MCF 10A (cell line): ENCODE measurements at places on chromosomes 13 and 19. TPM values are rescaled to one million over a fixed set of nuclear protein-coding genes. Genes with fewer than 3 reads are reported as not detected.

BLVRB gene
- total RNA-seq, result 44.0 and 68.7 TPM in 2 replicates

DPY19L3 gene
- total RNA-seq, result 37.6 and 43.8 TPM in 2 replicates

SPACA6 gene
- 13.1 and 18.1 TPM in 2 replicates for total RNA-seq

PRR19 gene
- total RNA-seq, result 0.30 and 0.64 TPM in 2 replicates

GADD45B gene
- 28.0 and 53.8 TPM in 2 replicates for total RNA-seq

DMKN gene
- total RNA-seq, result 86.2 and 90.7 TPM in 2 replicates

NAPSA gene
- total RNA-seq, result 0.49 and 0.51 TPM in 2 replicates

GRCh38 chr19:27709496-27709895 lies 1503.5 kb downstream of the UQCRFS1 start:
- DNase-seq, result no peak

GRCh38 chr13:76542176-76542575 lies 344.0 kb downstream of the KCTD12 start:
- no peak for DNase-seq

DNA sequence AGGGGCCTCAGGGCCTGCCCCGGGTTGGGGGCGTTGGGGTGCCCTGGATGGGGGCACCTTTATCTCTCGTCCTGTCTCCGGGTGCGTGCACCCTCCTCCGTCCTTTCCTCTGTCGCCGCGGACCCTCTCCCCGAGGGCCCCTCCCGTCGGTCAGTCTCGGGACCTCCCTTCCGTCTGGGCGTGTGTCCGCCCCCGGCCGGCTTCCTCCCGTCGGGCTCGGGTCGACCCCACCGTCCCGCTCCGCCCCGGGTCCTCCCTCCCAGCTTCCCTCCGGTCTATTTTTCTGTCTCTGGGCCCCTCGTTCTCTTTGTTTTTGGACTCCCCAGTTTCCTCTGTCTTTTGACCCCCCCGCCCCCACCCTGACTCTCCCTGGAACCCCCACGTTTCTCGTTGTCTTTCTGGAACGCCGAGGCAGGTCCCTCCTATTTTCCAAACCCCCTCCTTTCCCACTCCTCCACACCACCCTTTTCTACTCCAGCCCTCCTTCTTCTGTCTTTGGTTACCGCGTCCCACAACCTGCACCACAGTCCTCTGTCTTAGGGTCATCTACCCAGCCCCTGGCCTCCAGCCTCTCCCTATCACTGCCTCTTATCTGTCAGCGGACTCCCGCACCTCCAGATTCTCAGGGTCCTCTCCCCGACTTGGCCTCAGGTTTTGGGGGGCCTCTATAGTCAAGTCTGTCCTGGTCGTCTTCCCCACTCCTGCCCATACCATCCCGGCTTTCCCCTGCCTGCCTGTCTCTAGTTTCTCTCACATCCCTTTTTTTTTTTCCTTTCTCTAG lies 757 bp downstream of the EGLN2 start:
- DNase-seq, result no peak

- DNase-seq, result no peak
These were observed 77.4 kb upstream of the FARP1 start for GRCh38 chr13:98065468-98065867.

DNA sequence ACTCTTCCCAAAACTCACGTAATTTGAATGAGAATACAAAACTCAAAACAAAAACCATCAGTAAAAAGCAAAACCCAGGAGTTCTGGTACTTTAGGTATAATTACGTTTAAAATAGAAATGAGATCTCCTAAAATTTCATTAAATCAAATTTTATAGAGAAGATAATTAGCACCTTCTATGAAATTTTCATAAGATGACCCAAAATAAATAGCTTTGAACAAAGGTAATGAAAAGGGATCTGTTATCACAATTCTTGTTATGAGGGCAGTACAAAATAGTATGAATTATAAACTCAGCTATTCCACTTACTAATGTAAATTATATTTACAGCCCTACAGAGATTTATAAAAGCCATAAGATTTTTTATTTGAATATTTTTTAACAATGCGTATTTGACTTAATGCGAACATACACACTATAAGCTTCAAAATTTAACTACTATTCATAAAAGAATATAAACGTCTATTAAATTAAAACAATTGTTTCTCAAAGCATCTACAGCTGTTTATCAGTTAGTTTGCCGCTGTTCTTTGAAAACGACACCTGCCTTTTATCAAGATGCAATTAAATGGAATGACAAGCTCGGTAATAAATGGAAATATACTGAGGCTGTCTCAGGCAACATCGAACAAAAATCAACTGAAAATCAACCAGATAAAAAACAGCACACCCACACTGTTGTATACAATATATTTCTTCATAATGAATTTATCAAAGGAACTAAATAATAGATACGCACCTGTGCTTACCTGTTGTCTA lies 63.8 kb downstream of the KCNRG start:
- DNase-seq, result peak; percentile 30

DNA sequence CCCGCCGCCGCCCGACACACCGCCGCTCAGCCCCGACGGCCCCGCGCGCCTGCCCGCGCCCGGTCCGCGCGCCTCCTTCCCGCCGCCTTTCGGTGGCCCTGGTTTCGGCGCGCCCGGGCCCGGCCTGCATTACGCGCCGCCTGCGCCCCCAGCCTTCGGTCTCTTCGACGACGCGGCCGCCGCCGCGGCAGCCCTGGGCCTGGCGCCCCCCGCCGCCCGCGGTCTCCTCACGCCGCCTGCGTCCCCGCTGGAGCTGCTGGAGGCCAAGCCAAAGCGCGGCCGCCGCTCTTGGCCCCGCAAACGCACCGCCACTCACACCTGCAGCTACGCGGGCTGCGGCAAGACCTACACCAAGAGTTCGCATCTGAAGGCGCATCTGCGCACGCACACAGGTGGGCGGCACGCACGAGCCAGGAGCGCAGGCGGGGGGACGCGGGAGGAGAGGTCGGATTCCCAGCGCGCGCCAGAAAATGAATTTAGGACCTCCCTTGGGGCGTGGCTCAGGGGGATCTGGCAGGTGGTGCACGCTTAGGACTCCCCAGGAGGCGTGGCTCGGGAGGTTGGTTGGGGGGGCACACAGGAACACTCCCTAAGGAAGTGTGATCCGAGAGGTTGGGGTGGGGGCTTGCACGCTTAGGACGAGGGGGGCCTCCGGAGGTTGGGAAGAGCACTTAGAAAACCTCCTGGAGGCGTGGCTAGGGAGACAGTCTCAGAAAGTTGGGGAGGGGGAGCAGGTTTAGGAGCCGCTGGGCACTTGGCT lies 1.2 kb downstream of the KLF2 start:
- no peak for DNase-seq

DNA sequence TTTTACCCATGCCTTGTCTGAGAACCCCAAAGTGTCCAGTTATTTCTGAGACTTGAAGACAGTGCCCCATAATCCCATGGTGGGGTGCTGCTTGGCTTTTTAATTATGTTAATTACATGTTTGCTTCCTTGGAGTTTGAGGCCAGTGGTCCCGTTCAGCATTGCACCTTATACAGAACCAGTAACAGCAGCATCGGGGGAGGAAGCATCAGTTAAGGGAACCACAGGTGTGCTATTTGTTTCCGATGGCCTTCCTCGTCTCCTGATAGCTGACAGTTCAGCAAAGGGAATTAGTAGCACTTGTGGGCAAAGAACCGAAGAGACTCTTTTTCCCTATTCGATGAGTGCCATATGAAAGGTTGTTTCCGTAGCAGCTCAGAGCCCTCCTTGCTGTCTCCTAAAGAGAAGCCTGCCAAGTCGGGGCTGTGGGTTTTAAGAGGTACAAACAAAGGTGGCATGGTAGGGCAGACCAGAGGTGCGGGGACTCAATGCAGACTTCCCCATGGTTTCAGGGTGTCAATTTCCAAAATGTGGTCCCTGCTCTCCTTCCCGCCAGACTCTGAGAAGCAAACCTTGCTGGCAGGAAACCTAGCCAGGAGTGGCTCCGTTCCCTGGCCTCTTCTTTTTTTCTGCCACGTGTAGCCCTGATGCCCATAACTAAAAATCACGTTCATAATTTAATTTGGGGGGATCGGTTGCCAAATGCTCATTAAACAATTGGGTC lies 225.2 kb upstream of the TSHZ3 start:
- DNase-seq, result no peak

DNA sequence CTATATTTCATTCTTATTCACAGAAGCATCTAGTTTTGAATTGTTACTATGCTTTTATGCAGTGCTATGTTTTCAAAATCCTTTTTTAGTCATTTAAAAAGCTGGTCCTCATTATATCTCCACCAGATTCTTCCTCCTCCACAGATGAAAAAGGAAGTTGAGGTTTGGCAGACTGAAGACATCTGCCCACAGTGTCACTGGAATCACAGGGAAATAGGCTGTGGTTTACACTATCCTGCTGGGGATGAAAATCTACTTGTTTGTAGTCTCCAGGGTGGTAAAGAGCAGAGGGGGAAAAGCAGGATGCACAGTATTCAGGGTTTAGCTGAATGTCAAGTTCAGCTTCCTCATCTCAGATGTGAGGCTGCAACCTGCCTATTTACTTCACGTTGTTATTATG lies 351.2 kb downstream of the DNAJC15 start:
- DNase-seq, result no peak

- peak; percentile 9 for DNase-seq
These were observed 11.3 kb downstream of the DPY19L3 start for GRCh38 chr19:32416749-32417456.

- DNase-seq, result peak; percentile 92
These were observed 46.0 kb downstream of the C13orf46 start for GRCh38 chr13:113927661-113928581.

DNA sequence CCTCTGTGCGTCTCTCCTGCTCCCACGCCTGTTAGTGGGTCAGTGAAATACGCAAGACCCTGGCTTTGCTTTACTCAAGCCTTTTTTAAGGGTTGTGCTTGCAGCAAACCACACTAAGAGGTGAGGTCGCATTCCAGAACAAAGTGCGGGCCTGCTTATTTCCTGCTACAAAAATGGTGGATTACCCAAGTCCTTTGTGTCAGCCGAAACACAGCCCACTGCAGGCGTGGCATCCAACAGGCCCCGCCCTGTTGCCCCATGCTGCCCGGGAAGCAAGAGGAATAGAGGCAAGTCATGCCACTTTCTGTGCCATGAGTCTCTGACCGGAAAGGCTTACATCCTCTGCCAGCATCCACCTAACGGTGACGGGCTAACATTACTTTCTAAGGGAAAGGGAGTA lies 7.7 kb upstream of the IRS2 start:
- no peak for DNase-seq

GRCh38 chr13:114260814-114261213 lies 20.6 kb upstream of the UPF3A start:
- no peak for DNase-seq

DNA sequence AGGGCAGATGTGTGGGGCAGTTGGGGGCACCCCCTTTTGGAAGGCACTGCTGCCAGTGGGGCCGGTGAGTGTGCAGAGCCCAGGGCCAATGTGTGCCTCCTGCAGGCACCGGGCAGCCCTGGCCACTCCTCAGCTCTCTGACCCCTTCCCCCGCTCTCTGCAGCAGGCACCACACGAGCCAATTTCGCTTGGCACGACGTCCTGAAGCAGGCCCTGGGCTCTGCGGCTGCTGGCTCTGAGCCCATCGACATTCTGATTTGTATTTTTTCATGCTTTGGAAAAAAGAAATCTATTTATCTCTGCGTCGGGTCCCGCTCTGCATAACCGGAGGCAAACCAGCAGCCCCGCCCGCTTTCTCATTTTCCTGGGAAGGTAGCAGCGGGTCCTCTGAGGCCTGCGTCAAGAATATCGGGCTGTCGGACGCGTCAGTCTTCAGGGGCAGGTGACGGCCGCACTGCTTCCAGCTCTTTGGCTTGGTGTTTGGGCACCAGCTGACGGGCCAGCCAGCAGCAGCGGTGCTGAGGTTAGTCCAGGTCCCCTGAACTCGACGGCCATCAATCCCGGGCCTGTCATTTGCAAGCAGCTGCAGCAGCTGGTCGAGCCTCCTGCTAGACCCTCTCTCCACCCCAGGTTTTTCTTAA lies 134.3 kb downstream of the KDM4B start:
- no peak for DNase-seq

- no peak for DNase-seq
These were observed 148.9 kb downstream of the TBC1D4 start for GRCh38 chr13:75333103-75333502.

DNA sequence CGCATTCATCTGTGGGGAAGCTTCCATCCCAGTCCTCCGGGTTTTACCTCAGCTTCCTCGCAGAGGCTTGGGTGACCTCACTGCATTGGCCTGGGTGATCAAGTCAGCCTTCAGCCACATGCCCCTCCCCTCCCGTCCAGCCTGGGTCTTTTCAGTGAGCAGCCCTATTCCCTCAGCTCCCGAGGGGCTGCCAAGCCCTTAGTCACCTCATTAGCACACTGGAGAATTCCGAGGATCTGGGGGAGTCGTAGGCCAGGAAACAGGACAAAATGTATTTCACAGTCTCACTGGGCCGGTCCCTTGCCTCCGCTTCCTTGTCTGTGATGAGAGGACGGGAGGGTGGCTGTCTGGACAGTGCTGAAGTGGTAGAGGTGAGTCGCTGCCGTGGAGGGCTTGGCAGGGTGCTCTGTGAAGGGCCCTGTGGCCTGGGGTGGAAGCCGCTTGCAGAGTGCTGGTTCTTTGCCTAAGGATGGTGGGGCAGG lies 19.9 kb downstream of the KDM4B start:
- no peak for DNase-seq

DNA sequence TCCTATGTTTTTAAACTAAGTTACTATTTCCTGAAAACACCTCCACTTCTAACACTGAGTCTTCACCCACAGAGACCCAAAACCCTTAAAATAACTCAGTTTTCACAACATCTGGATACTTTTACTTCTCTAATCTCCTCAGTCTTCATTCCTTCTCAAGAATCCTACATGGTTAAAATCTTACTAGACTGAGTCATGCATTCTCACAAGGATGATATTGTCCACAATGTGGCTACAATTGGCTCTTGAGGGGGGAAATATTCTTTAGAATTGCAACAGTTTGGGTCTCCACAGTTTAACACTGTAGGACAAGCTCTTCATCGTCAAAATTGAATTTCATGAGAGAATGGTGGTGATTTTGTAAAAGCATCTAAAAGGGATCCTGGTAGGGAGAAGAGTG lies 397.1 kb downstream of the SLITRK5 start:
- DNase-seq, result no peak

DNA sequence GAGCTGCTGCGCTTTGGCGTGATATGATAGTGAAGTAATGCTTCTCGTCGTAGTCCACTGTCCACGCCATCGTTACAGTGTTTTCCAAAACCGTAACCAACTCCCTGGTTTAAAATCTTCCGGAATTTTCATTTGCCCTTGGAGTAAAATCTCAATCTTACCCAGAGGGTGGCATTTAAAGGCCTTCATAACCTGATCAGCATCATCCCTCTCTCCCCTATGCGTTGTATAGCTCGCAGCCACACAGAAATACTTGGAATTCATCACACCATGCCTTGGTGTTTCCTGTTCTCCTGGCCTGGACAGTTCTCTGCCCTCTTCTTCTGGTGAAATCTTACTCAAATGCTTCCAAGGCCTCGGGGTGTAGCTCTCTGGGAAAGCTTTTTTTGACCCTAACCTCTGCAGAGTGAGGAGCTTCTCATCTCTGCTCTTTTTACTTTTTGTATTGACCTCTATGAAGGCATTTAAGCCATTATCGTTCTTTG lies 839 bp downstream of the MPHOSPH8 start:
- DNase-seq, result peak; percentile 26
